Activated CD4-positive, CD25-positive, alpha-beta regulatory T cell (primary cell): ENCODE measurements at places on chromosomes 7 and 10.

GRCh38 chr7:3415861-3416312 lies 114.8 kb downstream of the SDK1 start:
- DNase-seq, result no peak

GRCh38 chr10:6951732-6952131 lies 371.7 kb upstream of the PRKCQ start:
- no peak for DNase-seq

DNA sequence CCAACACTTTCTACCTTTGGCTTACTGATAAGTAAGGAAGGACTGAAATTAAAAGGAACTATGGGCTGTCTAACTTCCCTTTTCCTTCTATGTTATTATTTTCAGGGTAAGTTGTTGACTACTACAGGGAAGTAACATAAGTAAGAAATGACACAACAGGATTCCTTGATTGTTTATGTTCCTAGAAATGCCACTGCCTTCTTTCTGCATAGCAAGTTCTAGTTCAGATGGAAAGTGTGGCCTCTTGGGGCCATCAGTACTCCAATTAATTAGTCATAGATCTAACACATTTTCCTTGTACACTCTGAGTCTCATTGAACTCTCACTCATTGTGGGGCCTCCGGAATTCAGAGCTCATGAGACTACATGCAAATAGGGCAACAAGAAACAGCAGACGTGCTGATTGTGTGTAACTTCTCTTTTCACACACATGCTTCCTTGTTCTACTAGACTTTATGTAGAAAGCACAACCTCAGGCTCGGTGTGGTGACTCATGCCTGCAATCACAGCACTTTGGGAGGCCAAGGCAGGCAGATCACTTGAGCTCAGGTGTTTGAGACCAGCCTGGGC lies 35.3 kb upstream of the HIBADH start:
- DNase-seq, result no peak

DNA sequence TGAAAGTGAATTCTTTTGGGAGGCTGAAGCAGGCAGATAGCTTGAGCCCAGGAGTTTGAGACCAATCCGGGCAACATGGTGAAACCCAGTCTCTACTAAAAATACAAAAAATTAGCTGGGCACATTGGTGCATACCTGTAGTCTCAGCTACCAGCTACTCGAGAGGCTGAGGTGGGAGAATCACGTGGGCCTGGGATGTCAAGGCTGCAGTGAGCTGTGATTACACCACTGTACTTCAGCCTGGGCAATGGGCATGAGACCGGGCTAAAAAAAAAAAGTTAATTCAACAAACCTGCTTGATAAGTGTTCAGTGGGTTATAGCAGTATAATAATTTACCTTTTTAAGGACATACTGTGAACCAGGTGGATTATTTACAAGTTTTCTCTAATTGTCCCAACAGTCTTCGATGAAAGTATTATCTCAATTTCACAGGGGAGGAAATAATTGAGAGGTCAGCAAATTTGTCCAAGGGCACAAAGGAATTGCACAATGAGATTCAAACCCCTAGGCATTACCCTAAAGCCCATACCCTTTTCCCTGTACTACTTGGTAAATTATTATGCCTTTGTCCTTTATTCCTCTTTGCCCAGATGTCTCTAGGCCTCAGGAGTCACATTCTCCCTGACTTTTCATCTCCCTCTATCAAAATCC lies 13.1 kb upstream of the DLD start:
- DNase-seq, result no peak

- DNase-seq, result no peak
Observed at GRCh38 chr7:158903897-158904541, 47.7 kb downstream of the DYNC2I1 start.

DNA sequence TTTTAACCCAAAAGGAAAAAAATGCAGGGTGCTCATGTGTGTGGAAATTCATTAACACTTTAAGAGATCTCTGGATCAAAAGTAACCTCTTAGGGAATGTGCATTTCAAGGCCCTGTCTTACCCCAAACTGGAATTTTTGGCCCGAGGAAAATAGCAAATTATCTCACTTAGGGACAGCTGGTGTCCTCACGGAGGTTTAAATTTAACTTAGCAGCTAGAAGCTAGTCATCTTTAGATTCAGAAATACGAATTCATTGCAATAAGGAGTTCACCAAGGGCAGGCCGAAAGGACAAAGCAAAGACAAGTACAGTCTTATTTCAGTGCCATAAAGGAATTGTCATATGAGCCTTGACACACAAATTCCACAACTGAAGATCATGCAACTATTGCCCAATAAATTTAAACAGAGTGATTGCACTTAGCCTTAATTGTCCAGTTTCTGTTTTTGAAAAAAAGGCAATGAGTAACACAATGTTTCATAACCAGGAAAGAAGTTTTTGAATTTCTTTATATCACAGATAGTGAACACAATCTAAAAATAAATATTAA lies 22.4 kb upstream of the SEMA3C start:
- DNase-seq, result no peak

DNA sequence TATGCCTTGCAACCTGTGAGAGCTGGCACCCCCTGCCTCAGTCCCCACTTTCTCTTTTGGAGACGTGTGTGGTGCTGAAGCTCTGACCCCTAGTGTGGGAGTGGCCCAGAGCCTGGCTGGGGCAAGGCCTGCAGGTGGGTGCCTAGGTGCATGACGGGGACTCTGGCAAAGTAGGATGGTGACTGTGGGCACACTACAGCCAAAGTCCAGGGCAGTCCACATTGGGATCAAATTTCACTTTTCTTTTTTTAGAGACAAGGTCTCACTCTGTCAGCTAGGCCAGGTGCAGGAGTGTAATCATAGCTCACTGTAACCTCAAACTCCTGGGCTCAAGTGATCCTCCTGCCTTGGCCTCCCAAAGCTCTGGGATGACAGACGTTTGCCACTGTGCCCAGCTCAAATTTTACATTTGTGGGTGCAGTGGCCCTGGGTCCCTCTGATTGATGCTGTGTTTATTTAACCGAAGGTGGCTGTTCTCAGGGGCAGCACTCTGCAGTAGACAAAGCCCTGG lies 52.3 kb downstream of the NEURL1 start:
- no peak for DNase-seq

DNA sequence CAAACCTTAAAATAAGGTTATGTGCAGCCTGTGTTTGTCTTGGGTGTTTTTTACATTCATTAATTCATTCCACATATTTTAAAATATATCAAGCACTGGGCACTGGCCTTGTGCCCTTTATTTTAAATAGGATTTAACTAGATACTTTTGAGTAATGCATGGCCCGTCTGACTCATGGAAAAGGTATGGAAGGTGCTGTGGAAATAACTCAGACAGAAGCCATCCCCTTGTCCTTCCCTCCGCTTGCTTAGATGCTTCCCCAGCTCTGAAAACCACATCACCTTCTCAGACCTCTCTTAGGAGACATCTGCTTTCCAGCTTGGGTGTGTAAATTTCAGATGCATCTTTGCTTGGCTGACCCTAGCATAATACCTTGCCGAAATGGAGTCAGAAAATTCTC lies 30.5 kb downstream of the SLC18A2 start:
- DNase-seq, result no peak

DNA sequence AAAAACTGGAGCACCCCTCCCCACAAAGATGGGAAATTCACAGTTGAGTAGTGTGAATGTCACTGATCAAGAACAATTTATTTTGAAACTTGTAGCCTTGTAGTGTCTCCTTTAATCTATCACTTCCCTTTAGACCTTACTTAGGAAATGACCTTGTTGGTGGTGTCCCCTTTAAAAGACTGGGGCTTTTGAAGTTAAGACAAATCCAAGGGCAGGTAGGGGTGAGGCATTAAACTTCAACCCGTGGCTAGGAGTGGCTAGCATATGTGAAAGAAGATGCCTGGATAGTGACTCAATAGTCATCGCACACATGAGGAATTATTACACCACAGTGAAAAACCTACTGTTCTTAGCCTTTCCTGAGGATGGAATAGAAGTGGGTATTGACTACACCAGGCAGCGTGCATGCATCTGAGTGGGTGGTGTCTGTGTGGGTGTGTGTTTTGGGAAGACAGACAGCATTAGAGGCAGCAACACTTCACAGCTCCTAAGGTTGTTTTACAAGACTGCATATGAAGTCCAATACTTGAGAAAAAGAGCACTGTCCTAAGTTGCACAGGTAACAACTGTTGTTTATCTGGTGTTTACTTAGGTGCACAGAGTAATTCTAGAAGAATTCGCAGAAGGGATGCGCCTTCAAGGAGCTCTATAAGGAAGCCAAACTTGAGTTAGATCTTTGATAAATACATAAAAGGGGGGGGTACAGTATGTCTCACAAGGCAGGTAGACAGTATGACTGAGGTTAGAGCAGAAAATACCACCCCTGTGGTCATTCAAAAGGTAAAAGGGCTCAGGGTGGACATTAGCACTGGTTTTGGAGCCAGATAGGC lies 32.9 kb downstream of the ABLIM1 start:
- DNase-seq, result no peak

- DNase-seq, result no peak
Observed at GRCh38 chr7:155208681-155209477, 88.8 kb upstream of the INSIG1 start.

DNA sequence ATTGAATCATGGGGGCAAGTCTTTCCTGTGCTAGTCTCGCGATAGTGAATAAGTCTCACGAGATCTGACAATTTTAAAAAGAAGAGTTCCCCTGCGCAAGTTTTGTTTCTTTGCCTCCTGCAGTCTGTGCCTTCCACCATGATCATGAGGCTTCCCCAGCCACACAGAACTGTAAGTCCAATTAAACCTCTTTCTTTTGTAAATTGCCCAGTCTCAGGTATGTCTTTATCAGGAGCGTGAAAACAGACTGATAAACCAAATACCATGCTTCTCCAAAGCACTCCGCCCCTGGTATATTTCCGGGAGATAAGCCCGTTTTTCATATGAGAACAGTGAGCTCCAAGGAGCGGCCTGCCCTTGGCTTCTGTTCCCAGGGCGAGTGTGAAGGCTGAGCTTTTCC lies 118.9 kb downstream of the EVX1 start:
- DNase-seq, result no peak

- DNase-seq, result no peak
Observed at GRCh38 chr10:130227883-130228282, 91.7 kb downstream of the GLRX3 start.

DNA sequence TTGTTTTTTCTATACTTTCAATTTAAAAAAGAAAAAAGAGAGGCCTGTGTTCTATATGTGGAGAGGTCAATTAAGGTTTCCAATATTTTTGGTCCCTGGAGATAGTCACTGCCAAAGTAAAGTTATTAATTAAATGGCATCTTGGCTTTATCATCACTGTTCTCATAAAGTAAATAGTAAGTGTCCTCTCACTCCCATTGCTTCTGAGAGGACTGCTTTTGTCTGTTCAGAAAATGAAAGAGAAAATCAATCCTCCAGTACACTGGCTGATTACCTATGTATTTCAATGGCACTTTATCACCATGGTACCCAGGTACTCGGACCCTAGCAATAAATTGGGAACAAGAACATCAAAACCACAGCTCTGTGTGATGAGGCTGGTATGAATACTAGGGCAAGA lies 94.0 kb downstream of the RNLS start:
- DNase-seq, result no peak

GRCh38 chr7:124208173-124208572 lies 175.3 kb upstream of the TMEM229A start:
- no peak for DNase-seq

DNA sequence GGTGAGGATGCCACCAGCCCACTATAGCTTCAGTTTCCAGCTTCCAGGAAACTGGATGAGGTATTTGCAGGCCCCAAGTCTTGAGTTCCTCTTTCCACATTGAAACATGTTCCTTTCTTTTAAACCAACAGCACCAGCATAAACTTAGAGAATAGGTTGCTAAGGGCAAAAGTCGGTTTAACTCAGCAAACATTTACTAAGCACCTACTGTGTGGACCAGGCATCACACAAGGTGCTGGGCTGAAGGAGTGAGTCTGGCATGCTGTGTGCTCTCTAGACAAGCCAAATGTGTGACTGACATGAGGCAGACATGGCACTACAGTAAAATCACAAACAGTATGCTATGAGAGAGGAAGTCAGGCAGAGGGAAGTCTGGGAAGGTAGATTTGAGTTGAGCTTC lies 11.0 kb upstream of the RASSF4 start:
- no peak for DNase-seq

DNA sequence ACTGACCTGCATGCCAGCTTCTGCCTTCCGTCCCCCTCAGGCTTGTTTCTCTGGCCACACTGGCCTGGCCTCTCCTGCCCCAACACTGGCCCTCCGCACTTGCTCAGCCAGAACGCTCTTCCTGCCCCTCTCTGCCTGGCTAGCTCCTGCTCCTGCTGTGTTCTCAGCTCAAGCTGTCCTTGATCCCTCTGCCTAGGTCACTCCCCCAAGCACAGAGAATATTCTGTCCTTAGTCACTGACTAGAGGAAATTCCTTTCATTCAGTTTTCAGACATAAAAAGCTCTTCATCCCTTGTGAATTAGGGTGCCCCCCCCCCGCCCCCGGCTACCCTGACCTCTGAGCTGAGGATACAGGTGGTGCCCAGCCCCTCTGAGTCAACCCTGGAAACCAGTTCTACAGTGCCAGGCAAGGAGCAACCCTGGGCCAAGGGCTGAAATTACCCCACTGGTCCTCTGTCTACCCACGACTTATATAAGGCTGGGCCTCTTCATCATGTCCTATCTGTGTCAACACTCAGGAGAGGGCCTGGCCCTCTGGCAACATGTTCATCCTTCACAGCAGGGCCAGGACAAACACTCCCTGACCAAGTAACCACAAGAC lies 6.6 kb upstream of the SGPL1 start:
- no peak for DNase-seq

DNA sequence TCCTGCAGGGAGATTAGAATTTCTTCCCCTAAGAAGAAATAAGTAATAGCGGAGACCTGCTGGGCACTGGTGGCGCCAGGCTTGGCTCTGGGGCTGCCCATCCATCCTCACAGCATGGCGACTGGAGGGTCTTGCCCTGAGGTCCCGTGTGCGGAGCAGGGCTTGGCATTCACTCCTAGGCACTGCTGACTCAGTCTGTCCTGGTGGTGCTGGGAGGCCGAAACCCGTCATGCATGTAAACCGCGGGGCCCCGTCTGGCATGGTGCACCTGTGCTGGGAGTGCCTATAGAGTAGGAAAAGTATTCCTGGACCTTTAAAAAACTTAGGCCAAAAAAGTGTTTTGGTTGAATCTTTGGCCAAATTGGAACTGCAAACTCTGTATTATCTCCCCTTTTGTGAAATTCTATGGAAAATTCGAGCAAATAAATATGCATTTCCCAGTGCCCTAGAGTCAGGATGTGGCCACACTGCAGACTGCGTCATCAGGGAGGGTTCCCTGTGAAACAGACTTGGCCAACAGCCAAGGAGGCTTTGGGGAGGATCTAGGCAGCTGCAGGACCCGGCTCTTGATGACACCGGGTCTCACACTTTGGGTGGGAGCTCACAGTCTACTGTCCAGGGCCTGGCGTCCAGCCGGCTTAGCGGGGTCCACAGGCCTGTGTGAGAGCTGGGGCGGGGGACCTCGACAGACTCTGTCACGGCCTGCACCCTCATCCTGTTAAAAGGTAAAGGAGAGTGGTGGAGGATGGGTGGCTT lies 122.3 kb downstream of the VIPR2 start:
- DNase-seq, result no peak
